Fibroblast of lung (primary cell): ENCODE measurements at places on chromosomes 13 and 19.

DNA sequence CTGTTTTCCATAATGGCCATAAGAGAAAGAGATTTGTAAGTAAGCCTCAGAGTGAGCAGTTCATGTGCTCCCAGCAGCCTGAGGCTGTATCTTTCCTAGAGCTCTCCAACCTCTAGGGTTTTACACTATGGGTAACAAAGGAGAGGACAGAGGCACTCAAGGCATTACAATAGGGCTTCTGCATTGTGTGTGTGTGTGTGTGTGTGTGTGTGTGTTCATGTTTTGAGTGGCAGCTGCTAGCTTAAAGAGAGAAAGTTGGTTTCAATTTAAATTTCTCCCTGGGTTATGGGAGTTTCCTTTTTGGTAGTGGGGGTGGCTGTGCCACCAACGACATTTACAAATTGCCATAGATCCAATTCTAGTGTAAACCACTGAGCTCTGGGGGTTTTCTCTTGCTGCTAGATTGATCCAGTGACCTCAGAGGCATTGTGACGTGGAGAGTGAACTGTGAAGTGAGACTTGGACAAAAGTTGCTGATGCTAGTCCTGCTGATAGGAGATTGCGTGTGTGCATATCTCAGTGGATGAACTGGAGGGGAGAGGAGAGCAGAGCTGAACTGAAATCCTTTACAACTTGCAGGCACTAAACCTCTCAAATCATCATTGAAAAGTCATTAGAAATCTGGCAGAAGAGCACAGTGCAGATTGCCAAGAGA lies 67.2 kb upstream of the OLFM4 start:
- DNase-seq, result no peak

GRCh38 chr13:43348397-43348796 lies 325.0 kb downstream of the DNAJC15 start:
- no peak for DNase-seq

DNA sequence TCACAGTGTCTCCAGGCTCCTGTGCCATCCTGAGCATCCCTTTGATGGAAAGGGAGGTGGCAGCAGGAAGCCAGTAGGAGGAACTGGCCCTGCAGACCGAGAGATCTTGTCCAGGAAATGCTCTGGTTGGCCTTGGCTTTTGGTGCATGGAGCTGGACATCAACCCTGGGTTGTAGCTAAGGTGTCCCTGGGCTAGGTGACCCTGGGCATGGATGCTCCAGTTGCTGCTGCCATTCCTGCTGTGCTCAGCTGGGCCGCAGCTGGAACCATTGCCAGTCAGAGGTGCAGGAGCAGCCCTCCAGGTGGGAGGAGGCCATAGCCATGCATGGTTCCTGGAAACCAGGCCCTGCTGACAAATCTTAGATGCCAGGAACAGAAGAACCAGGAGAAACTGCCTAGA lies 67.5 kb downstream of the ZNF98 start:
- no peak for DNase-seq

DNA sequence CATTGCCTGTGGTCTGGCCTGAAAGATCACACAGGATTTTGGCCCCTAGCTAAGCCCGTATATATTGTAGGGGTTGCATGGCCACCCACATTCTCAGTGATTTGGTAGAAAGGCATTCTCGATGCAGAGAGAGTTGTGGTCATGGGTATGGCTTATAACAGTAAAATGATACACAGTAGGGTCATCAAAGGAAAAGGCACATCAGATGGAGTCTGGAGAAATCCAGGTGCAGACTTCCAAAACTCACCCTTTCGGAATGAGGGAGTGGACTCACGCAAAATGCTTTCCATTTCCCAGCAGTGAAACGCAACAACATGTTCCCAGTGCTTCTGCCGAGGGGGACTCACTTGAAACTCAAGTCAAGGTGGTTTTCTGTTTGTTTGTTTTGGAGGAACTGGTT lies 802.5 kb upstream of the SLITRK1 start:
- DNase-seq, result no peak

DNA sequence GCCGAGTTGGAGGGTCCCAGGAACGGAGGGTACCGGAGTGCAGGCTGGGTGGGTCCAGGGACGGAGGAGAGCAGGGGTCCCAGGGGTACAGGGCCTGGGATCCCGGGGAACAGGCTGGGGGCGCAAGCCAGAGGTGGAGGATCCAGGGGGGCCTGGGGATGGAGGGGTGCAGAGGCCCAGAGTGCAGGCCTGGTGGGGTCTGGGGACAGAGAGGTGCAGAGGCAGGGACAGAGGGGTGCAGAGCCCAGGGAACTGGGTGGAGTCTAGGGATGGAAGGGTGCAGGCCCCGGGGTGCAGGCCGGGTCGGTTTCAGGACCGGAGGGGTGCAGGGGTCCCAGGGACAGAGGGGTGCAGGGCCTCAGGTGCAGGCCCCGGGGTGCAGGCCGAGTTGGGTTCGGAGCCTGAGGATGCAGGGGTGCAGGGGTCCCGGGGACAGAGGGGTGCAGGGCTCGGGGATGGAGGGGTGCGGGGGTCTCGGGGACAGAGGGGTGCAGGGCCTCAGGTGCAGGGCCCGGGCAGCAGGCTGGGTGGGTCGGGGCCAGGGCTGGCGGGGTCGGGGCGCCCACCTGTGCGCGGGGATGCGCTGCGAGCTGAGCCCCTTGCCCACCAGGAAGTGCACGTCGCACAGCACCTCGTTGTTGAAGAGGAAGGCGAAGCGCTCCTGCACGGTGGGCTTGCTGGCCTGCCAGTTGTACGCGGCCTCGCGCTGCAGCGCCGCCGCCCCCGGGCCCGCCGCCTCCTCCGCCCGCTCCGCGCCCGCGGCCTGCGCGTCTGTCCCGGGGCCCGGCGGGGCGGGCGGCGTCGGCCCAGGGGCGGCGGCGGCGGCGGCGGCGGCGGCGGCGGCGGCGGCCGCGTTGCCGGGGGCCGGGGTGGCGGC lies 545 bp downstream of the BTBD2 start:
- no peak for DNase-seq

- no peak for DNase-seq
Observed at GRCh38 chr13:36436811-36437210, 4.5 kb downstream of the CCNA1 start.

DNA sequence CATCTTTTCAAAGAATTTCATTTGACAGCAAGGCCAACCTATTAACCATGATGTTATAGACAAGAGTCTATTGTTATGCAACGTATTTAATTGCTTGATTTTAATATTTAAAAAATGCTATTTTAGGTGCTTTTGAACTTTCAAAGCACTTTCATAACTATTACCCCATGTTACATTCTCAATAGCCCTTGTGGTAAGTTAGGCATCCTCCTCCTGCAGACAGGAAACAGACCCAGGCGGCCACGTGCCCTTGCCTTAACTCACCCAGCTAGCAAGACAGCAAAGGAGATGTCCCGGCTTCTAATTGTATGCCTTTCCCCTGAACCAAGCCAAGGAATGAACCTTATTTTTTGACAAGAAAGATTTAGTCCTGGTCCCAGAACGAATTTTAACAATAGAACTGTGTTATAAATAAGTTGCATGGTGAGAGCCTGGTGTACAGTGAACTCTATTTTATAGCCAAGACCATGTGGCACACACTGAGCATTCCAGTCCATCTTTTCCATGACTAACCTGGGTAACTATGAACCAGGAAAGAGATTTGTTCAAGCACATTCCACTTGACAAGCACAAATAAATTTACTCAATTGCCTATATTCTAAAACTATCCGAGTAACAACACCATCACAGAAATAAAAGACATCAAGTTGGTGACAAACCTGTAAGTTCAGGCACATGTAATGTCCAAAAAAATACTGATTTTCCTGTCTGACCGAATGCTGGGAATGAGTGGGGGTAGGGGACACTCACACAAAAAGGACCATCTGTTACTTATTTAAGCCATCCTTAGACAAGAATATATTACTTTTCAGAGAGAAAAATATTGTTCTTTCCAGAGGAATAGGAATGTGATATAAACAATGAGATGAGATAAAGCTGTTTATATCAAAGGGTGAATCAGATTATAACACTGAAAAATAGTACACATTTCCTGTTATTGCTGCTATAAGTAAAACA lies 163.0 kb downstream of the EFNB2 start:
- peak; percentile 30 for DNase-seq

DNA sequence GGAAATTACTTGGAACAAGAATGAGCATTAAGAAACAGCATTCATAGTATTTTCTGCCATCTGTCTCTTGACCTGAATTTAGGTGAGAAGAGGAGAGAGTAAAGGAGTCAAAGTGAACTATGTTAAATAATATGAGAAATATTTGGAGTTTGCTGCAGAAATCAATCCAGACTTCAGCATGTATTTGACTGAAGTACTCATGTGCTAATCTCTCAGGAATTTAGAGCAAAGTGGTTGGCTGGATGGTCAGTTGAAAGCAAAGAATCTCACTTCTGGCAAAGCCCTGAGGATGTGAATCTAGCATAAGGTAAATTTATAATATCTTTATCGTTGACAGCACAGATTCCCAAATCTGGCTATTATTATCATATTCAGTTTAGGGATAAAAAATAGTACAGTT lies 394.3 kb downstream of the PCDH17 start:
- DNase-seq, result peak; percentile 57

GRCh38 chr13:64414381-64414780 lies 2815.8 kb downstream of the PCDH9 start:
- no peak for DNase-seq

GRCh38 chr19:8438236-8438635 lies 6.5 kb upstream of the HNRNPM start:
- no peak for DNase-seq

GRCh38 chr13:93227878-93228642 lies 1.5 kb downstream of the GPC6 start:
- DNase-seq, result peak; percentile 91

DNA sequence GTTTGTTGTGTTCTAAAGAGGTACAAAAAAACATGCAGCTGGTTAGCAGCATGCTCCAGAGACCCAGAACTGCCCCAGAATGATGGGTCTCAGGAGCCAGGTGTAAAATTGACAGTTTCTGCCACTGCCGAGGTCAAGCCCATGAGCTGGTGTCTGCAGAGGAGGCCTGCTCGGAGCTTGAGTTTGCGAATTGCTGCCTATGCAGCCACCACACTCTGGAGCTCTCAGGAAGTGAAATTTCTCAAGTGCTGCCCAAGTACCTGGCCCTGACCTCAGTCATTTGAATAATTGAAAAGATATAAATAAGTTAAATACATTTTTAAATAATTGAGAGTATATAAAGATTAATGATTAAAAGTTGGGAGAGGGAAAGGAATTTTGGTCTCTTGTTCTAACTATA lies 66.4 kb downstream of the ZAR1L start:
- DNase-seq, result no peak

- no peak for DNase-seq
Observed at GRCh38 chr13:76471486-76471885, 414.7 kb downstream of the KCTD12 start.

- peak; percentile 89 for DNase-seq
Observed at GRCh38 chr19:13053761-13054625, 48.7 kb downstream of the LYL1 start.

GRCh38 chr19:2331601-2332246 lies 3.2 kb downstream of the SPPL2B start:
- DNase-seq, result no peak

DNA sequence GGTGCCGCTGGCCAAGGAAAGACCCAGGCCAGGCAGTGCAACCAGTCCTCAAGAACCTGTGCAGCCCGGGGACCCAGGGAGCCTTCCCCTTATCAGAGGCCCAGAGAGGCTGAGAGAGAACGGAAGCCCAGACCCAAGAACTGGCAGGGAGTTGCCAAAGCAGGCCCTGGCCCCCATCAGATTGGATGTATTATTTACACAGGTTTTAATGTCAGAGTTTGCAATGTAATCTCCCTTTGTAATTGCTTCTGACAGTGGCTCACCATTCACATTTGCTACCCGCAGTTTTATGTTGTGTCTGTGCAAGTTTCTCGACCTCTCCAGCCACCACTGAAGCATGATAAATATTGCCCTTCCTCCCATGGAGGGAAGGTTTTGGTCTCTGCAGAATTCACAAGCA lies 660.9 kb downstream of the LIG4 start:
- no peak for DNase-seq

DNA sequence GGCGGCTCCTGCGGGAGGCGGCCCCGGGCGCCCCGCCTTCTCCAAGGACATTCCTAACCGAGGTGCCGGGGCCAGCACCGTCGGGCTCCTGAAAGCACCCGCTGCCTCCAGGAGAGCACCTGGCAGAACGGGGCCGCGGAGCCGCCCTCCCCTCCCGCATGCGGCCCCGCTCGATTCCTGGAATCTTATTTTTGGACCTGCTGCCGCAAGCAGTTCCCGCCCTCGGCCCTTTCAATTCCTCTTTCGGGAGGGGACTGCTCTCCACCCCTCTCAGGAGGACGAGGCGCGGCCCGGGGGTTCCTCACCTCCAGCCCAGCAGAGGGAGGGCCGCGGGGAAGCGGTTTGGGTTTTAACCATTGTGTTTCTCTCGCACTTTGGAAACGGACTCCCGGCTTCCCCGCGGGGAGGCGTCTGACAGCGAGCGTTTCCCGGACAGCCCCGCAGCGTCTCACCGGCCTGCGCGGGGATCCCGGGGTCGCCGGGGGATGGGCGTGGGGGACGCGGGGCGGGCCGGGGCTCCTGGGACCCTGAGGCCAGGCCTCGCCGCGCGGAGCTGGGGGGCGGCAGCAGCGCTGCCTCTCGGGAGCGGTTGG lies 849 bp downstream of the GAS6 start:
- DNase-seq, result no peak

GRCh38 chr19:1247748-1248138 lies 640 bp upstream of the MIDN start:
- no peak for DNase-seq

DNA sequence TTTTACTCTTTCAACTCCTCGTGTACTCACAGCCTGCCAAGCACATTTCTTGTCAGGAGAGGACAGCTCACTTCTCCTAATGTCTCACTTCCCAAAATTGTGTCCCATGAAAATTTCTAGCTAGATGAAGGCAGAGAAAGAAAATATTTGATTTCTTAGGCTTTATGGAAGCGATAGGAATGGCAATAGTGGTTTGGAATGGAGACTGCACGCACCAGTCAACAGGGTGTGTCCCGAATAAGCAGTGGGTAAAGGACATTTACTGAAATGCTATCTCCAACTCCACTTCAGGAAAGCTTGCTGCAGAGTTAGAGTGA lies 321 bp upstream of the ZNF222 start:
- DNase-seq, result no peak

GRCh38 chr19:47766670-47767069 lies 11.8 kb upstream of the SELENOW start:
- DNase-seq, result no peak

DNA sequence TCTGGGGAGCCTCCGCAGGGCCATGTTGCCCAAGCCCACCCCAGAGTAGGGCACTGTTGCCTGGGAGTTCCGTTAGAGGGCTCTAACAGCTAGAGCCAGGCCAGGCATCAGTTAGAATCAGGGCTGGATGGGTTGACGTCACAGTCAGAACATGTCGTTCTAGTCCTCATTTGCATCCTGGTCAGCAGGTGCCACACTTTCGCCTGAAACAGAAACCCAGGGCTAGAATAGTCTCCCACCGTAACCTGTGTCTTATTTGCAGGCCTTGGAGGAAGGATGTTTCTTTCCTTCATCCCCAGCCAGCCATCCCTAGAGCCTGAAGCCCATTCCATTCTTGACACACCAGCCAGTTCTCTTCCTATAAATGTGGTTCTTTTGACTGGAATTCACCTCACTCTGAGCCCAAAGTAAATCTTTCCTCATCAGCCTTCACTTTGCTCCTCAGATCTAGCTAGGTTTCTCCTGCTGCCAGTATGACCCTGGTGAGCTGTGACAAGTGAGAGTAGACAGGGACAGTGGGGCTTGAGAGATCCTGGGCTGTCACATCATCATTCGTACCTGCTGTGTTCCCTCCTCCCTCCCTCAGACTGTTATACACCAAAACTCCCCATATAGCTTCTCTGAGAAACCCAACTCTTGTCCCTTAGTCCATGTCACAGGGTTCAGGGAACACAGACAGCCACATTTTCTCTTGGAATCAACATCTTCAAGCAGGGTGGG lies 12.2 kb upstream of the CCDC97 start:
- no peak for DNase-seq

- DNase-seq, result no peak
Observed at GRCh38 chr13:41681587-41681986, 224.2 kb downstream of the RGCC start.
